ENCODE measurements at places on chromosomes 16 and 17. TPM values are rescaled to one million over a fixed set of nuclear protein-coding genes. Genes with fewer than 3 reads are reported as not detected.

The DHRS7C gene
- total RNA-seq = not detected

The GAST gene
- not detected for total RNA-seq

The CSH1 gene
- total RNA-seq = not detected

The ENPP7 gene
- total RNA-seq = not detected

The USP6 gene
- not detected for total RNA-seq

The OTOP2 gene
- total RNA-seq = not detected

The TAT gene
- total RNA-seq = not detected

The DPEP2 gene
- total RNA-seq = 0.57 TPM

The MYH11 gene
- total RNA-seq = not detected

The MT1F gene
- total RNA-seq = 0.33 TPM

The EPN3 gene
- total RNA-seq = not detected

The KRTAP4-6 gene
- total RNA-seq = not detected

The CCL7 gene
- total RNA-seq = not detected

The TBC1D3C gene
- not detected for total RNA-seq

The TLCD2 gene
- 1.3 TPM for total RNA-seq

The CRHR1 gene
- total RNA-seq = not detected

The MINK1 gene
- total RNA-seq = 57.6 TPM
